ENCODE measurements at places on chromosomes 1 and 21. TPM values are rescaled to one million over a fixed set of nuclear protein-coding genes. Genes with fewer than 3 reads are reported as not detected.

GRCh38 chr1:62381831-62382657 lies 54.8 kb upstream of the USP1 start:
- DNase-seq: no peak

GRCh38 chr1:45772971-45773370 lies 22.5 kb upstream of the IPP start:
- DNase-seq: no peak

The CCDC17 gene
- total RNA-seq: not detected

DNA sequence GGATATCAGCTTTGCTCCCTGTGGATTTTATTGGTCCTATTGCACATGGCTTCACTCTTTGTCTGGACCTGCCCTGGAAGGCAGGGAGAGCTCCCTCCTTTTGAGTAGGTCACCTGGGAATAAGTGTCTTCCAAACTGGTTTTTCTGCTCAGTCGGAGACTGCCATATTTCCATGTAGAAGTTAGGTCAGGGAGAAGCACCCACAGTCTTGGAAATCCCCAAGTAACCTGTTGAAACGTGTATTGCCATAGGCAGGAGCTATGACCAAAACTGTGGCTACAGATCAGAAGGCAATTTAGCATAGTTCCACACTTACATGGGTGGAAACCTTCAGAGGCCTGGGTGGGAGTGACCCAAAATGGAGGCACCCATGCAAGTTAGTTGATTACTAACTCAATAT lies 3.5 kb upstream of the GNG12 start:
- DNase-seq: no peak

The MAN1C1 gene
- not detected for total RNA-seq

The TEKT2 gene
- total RNA-seq: not detected

Measured in Caki2 (cell line).